ENCODE measurements at places on chromosomes 1 and 21. TPM values are rescaled to one million over a fixed set of nuclear protein-coding genes. Genes with fewer than 3 reads are reported as not detected.

Gene CYYR1
- not detected for total RNA-seq

Gene IL10RB
- 30.1 TPM for total RNA-seq

Gene CCDC190
- total RNA-seq, result not detected

Gene VASH2
- total RNA-seq, result 0.52 TPM

Gene S100A14
- total RNA-seq, result not detected

Gene CFHR4
- not detected for total RNA-seq

Gene DNAJC8
- total RNA-seq, result 102 TPM

- ATAC-seq, result no peak
Measured at GRCh38 chr1:91787919-91788318, 98.0 kb downstream of the TGFBR3 start.

DNA sequence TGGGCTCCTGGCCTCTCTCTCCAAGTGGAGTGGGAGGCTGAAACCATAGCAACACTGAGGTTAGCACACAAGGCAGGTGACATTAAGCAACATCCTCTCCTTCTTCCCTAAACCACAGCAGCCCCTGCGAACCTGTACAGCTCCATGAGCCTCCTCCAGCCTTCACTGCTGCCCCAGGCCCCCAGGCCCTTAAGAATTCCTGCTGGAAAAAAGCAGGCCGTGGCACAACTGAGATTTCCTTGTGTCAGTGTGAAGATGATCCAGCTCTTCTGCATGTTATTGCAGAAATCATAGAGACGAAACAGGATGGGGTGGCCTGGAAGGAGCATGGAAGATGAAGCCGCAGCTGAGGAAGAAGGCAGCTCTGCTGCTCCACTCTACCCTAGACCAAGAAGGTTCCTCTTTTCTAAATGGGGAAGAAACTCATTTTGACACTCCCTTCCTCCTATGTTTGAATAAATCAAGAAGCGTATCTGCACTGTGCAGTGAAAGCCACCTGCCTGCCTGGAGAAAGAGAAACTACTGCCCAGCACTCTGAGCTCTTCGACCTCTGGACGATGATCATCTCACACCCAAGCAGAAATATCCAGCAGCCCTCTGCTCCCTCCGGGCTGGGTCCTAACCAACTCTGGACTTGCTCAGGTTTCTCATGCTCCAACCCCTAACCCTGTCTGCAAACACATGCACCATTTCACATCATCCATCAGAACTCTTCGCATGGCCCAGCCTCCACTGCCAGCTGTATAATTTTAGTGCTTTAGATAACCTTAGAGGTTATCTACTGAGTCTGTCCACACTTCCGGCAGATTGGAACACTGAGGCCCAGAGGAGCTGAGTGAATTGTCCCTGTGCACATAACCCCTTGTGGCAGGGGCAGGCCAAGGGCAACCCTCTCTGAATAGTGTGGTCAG, 20.7 kb downstream of the SH3BP5L start:
- ATAC-seq, result no peak

GRCh38 chr1:236027104-236027503, 37.8 kb downstream of the NID1 start:
- ATAC-seq, result no peak

DNA sequence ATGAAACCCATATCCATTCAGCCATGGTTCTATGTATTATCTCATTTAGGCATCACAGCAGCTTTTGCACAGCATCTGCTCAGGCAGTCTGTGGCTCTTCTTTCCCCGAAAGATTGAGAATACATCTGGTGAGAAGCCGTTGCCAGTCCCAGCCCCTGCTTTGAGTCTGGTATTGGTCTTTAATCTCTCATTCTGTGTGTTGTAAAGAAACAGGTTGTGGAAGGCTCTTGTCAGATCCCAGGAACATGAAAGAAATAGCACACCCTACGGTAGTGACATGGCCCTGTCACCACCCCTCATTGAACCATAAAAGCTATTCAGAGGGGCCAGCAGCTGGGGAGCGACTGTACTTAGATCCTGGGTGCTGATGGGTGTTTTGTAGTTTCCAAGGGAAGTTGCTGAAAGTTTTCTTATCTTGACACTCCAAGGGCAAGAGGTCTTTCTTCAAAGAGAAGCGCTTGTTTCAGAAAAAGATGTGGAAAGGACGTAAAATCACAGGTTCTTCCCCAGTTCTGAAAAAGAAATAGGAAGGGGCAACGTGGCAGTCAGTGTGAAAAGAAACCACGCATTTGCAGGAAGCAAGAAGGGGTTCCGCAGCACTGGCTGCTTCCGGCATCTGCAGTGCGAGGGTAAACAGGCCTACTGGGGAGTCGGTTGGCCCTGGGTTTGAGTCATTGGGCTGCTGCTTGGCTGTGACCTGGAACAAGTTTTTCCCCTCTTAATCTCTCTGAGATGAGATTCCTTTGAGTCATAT, 145.0 kb downstream of the DHRS3 start:
- ATAC-seq, result peak; percentile 95

- ATAC-seq, result no peak
Measured at GRCh38 chr1:84401156-84401555, 2.9 kb downstream of the DNASE2B start.

DNA sequence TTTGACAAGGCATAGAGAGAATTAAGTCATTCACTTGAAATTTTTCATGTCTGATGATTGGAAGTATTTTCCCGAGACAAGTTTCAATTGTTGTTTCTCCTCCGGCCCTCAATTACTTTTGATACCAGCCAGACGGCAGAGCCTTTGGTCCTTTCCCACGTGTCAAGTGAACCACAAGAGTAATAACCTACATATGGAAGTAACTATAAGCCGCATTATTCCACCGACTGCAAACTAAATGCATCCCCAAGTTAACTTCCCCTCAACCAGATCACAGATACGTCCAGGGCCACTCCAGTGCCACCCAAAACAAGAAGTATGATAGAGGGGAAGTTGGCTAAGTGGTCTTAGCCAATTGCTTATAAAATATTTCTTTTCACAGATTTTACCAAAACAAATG, 20.2 kb downstream of the COLGALT2 start:
- ATAC-seq, result no peak

GRCh38 chr1:108643492-108644335, 17.2 kb downstream of the HENMT1 start:
- peak; percentile 49 for ATAC-seq

DNA sequence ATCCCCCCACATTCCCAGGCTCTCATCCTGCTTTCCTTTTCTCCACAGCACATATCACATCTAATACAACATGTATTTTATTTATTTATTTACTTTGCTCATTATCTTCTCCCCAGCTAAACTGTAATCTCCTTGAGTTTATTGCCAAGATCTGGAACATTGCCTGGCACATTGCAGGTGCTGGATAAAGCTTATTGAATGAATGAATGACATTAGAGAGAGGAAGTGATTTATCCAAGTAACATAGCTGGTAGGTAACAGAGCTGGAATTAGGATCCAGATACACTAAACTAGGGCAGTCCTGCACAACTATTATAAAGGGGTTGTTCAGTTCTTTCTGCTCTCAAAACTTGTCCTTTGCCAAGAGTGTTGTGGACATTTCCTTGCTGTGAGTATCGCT, 8.6 kb upstream of the PTAFR start:
- ATAC-seq, result no peak

DNA sequence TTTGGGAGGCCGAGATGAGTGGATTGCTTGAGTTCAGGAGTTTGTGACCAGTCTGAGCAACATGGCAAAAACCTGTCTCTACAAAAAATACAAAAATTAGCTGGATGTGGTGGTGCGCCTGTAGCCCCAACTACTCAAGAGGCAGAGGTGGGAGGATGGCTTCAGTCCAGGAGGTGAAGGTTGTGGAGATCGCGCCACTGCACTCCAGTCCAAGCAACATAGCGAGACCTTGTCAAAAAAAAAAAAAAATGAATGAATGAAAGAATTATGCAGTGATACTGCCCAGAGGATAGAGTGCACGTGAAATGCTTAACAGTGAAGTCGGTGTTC, 429 bp upstream of the DPH2 start:
- peak; percentile 1 for ATAC-seq

DNA sequence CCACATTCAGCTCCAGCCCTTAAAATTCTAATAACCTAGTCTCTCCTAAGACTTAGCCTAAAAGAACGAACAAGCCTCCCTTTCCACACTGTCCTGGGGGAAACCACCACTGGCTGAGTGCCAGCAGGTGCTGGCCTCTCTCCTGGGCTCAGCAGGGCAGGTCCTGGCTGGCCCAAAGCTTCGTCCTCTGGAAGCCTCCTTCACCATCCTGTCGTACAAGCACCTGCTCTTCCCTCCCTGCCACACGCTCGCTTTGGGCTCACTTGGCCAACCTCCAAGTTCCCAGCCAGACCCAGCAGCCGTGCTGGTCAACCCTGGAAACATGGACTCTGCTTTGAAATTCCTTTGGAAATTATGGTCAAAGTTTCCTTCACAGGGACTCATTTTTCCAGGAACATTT, 58.2 kb upstream of the SLC25A33 start:
- no peak for ATAC-seq

GRCh38 chr1:160219062-160219929, 14.1 kb downstream of the PEA15 start:
- ATAC-seq, result no peak

- peak; percentile 73 for ATAC-seq
Measured at GRCh38 chr1:247110627-247111258, 6.6 kb upstream of the ZNF669 start.

DNA sequence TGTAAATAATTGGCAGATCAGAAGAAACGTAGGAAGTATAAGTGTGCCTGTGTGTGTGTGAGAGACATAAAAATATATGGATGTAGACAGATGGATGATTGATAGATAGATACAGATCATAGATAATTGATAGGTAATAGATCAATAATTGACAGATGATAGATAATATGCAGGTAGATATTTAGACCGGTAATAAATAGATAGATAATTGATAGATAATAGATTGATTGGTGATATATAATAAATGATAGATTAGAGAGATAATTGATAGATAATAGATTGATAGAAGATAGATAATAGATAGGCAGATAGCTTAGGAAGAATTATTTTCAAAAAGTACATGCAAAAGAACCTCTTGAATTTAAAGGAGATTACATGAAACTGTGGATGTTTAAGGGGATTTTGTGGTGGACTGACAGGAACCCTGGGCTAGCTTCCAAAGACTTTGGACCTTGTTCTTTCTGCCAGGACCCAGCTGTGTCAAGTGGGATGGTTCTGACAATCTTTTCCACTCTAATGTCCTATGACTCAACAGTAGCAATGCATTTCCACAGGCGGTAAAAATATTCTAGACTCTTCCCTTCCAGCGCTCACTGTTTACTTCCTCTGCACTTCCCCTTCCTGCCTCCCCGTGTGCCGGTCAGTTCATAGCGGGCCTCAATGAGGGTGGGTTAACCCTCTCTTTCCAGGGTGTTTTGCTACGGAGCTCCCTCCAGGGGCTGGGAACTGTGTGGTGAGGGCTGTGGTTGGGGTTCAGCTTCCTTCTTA, 39.4 kb downstream of the KCNJ15 start:
- peak; percentile 18 for ATAC-seq

DNA sequence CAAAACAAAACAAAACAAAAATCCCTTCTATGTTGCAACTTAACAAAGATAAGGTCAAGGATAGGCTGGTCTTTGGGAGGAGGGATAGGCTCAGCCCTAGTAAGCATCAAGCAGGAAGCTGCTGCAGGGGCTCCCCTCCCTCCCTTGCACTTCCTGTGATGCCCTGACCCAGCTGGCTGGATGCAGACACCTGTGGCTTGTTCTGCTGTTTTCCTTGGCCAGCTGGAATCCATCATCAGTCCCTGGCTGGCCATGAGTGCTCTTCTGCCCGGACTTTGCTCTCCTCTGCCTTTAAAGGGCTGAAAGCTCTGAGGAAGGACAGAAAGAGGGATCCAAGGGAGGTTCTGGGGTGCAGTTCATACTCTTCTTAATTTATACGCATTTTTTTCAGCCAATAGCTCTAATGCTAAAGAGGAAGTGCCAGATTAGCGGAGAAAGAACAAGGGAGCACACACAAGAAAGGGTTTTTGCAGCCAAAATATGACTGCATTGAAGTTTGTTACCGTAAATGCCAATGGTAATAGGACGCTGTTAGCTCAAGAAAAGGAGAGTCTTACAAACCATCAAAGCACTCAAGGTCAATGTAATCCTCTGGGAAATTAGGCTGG, 19.9 kb upstream of the UBE2U start:
- no peak for ATAC-seq

- ATAC-seq, result no peak
Measured at GRCh38 chr1:226826479-226827261, 43.7 kb upstream of the PSEN2 start.

DNA sequence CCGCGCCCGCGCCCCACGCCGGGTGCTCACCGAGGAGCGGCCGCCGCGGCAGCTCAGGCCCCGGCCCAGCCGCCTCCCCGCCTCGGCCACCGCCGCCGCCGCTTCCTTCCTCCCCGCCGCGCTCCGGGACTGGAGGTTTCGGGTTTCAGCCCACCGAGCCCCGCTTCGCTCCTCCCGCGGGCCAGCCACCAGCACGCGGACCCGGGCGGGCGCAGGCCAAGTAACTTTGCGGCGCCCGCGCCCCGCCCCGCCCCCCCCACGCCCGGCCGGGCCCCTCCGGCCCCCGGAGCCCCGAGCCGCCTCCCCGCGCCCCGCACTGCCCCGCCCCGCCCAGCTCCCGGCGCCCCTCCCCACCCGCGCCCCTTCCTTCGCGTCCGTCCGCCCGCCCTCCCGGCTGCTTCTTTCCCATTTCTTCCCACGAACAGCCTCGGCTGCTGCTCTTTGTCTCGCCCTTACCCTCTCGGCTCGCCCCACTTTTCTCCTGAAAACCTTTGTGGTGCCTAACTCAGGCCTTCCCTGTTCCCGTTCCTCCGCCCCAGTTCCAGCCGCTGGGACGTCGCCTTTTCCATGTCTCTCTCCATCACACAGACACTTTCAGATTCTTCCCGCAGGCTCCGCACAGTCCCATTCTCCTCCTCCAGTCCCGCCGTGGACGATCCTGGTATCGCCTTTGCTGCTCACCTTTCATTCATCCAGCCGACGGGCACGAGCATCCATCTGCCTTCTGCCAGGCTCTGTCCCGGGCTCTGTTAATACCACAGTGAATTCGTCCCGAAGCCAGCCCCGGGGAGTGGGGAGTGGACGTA, at the start of gene GPR161:
TSS of gene GPR161 (minus strand) at position 222 of the 806 bp plus-strand sequence. CDS start 32,080 bp downstream, outside the sequence.
- ATAC-seq, result peak; percentile 23

- no peak for ATAC-seq
Measured at GRCh38 chr21:16536140-16536539, 806.4 kb downstream of the USP25 start.

- ATAC-seq, result no peak
Measured at GRCh38 chr1:29269382-29269781, 33.1 kb downstream of the PTPRU start.

DNA sequence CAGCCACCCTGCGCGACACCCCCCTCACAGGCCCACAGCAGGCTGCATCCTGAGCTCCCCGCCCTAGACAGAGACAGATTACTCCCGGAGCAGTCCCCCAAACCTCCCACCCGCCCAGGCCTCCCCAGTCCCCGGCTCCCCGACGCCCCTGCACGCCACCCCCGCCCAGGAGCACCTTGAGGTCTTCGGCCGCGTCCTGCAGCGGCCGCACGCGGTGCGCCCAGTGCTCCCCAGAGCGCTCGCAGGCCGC, 731 bp downstream of the TRIM11 start:
- no peak for ATAC-seq

- ATAC-seq, result no peak
Measured at GRCh38 chr1:27655151-27655937, 16.6 kb downstream of the IFI6 start.
